ENCODE measurements at places on chromosomes 5 and 9.
A peak's percentile ranks its signal among the peaks of the same experiment; 100 is the strongest.

DNA sequence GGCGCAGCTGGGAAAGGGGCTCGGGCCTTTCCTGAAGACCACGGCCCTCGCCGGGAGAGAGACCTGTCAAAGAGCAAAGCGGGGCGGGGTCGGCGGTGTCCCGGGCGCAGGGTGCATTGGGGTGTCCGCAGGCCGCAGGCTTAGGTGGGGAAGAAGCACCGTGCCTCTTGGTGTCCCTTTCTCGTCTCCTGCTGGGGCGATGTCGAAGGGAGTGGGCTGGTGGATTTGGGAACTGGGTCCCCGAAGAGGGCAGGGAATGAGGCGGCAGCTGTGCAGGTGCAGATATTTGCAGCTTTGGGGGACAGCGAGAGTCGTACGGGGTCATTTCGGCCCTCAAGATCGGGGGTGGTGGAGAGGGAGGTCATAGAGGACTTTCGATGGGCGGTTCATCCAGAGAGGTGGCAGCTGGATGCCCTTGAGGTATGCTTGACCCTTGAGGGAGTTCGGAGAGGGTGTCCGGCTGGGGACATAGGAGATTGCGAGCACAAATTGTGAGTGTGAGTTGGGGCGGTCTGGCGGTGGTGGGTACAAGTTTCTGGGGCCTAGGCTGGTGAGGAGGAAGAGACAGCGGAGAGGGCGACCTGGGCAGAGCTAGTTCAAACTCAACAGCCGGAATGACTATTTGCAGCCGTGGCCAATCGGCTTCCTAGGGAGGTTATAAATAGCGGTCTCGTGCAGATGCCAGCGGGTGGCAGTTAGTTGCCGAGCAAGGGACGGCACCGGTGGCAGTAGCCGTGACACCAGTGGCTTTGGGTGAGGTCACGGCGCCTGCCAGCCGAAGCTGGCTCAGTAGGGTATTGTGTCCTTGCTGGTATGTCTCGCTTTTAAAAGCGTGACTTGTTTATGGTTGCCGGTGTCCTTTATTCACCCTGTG is 601 bp downstream of the NNT start:
- peak; percentile 65 for DNase-seq

DNA sequence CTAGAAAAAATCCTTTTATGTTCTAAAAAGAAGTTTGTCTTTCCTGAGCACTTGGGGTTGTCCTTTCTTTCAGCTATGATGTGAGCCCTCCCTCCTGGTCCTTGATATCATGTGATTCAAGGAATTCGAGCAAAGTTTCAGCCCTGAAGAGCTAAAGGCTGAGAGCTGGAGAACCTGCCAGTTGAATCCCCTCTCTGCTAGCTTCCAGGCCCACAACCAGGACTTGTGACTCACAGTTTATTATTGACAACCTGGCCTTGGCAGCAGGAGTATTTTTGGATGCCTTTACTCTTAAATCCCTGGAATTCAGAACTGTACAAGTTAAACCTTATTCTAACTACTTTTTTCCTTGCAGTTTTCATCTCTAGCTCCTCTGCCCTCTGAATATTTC is 182.8 kb downstream of the SPOCK1 start:
- no peak for DNase-seq

GRCh38 chr5:139402561-139403158 is 1.2 kb downstream of the SPATA24 start:
- DNase-seq, result no peak

GRCh38 chr9:89771205-89771604 is 166.4 kb downstream of the GADD45G start:
- no peak for DNase-seq

DNA sequence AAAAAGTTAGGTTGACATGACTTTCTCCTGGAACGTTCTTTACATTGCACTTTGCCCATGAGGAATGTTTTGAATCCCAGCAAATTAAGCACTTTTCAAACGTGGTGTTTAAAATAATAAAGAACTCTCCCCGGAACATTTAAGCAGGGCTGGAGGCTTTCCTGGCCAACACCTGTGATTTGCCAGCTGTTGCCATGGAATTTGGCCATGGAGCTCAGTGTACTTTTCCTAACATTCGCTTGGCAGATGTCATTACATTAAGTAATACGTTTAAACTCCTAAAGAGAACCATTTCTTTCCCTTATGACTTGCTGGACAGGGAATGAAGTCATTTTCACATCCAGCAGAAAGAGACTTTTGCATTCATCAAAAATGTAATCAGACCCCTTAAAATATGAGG is 146.1 kb downstream of the GAS1 start:
- DNase-seq, result no peak

DNA sequence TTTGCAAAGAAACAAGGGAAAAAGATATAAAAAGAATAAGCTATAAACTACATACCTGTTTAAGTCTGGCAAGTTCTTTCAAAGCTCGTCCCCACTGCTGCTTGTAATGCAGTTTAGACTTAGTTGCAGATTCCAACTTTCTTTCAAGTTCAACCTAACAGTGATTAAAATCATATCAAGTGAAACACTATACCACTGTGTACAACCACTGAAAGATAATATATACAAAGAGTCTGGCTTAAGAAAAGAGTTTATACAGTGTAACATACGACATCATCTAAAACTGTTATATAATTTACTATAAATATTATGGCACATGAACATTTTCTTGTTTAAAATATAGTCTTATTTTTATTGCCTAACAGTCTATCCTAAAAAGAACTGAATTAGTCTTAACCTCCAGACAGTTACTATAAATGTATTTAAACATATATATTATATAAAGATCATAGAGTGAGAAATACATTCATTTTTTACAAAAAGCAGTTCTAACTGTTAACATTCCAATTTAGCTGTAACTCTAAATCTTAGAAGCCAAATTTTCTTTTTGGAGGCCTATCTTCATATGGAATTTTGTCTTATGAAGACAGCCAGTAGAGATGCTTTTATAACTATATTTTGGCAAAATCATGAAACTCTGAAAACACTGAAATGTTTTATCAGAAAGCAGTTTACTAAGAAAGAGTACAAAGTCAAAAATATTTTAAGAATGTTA is 58.6 kb downstream of the CEP120 start:
- no peak for DNase-seq

GRCh38 chr9:136544548-136544963 is 1.3 kb downstream of the NOTCH1 start:
- peak; percentile 56 for DNase-seq

DNA sequence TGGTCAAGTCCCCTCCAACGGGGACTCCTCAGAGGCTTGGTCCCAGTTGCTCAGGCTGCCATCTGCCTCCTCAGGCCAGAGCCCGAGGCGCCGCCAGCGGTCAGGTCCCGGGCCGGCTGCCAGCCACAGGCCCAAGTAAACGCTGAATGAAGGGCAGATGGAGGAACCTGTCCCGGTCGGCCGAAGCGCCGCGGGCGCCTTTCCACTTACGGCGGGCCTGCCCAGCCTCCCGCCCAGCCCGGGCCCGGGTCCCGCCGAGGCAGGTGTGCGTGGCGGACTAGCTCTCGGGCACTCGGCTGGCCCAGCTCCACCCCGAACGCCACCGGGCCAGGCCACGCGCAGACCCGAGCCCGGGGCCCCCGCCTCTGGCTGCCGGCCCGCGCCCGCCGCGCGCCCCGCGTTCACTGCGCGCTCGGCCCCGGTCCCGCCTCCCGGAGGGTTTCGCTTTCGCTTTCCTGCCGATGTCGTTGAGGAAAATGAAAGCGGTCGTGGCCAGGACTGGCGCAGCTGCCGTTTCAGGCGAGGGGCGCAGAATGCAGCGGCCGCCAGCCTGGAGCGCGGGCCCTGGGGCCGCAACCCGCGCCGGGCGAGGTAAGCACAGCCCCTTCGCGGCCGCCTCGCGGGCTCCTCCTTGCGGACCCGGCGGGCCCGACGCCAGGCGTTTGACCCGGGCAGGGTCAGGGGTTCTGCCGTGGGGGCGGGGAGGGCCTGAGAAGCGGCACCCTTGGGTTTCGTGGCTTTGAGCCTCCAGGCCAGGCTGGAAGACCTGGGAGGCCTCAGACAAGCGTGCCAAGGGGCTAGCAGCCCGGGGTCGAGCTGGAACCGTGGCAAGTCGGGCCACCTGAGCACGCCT is 41.2 kb downstream of the SLC22A5 start:
- DNase-seq, result peak; percentile 76

GRCh38 chr5:178561746-178562264 is 28.4 kb downstream of the COL23A1 start:
- DNase-seq, result no peak

GRCh38 chr9:128215491-128216409 is 12.6 kb downstream of the DNM1 start:
- no peak for DNase-seq

- DNase-seq, result no peak
Observed at GRCh38 chr9:97695995-97696802, 941 bp downstream of the XPA start.

GRCh38 chr5:57687596-57687995 is 205.0 kb upstream of the ACTBL2 start:
- no peak for DNase-seq

DNA sequence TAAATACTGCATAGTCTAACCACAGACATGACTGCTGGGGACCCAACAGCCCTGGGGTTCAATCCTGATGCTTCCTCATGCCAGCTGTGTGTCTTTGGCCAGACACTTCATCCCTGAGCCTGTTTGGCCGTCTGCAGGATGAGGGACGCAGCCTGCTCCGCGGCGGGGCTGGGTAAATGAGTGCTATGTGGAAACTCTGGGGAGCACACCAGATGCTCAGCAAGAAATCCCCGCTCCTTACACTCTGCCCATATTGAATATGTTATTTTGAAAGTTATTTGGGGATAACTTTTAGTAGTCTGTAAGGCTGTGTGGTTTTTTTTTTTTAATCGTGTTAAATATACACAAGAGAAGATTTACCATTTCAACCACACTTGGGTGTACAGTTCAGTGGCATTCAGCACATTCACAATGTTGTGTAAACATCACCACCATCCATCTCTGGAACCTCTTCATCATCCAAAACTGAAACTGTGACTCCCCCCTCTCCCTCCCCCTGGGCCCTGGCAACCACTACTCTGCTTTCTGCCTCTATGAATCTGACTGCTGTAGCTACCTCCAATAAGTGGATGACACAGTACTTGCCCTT is 42.7 kb downstream of the SH3PXD2B start:
- DNase-seq, result peak; percentile 54

GRCh38 chr9:95102001-95102433 is 215.5 kb downstream of the FANCC start:
- DNase-seq, result no peak

GRCh38 chr5:42614509-42614908 is 142.1 kb upstream of the CCDC152 start:
- no peak for DNase-seq

DNA sequence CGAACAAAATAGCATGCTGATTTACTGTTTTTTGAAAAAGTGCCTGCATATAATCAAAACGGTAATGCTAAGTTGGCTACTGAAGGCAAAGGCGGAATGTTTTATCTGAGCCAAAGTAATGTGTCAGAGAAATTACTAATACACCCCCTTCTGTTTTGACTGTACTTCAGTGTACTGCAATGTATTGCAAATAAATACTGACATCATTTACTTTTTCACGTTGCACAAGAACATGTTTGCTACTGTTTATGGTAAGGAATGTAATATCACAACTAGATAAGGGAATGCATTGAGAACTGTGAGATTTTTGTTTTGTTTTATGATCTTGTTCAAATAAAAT is 813 bp upstream of the AGTPBP1 start:
- DNase-seq, result no peak

- DNase-seq, result no peak
Observed at GRCh38 chr5:43045236-43045635, 5.1 kb upstream of the ANXA2R start.

DNA sequence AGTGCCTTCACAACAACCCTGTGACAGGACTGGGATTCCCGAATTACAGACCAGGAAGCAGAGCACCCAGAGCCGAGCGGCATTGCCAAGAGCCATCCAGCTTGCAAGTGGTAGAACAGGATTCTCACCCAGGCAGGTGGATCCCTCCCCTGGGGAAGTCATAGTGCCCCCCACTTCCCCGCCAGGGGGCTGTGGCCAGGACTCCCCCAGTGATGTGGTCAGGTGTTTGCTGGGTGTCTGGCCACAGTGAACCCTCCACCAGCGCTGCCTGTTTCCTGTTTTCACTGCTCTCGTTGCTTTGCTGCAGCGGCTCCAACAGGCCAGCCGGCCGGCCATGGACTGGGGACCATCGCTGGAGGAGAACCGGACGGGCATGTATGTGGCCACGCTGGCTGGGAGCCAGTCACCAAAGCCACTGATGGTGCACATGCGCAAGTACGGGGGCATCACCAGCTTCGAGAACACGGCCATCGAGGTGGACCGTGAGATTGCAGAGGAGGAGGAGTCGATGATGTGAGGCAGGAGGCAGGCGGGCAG is 19.3 kb downstream of the SLC6A7 start:
- DNase-seq, result no peak

DNA sequence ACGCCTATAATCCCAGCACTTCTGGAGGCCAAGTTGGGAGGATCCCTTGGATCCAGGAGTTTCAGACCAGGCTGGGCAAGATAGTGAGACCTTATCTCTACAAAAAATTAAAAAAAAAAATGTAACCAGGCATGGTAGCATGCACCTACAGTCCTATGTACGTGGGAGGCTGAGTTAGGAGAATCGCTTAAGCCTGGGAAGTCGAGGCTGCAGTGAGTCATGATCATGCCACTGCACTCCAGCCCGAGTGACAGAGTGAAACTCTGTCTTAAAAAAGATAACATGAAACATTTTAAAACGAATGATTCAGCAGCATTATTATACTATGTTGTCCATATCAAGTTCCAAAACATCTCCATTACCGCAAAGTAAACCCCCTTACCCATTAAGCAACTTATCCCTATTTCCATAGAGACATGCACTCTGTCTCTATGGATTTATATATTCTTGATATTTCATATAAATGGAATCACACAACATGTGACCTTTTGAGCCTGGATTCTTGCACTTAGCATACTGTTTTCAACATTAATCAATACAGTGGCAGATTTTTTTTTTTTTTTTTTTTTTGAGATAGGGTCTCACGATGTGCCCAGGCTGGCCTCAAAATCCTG is 56.9 kb upstream of the MTMR12 start:
- DNase-seq, result no peak

DNA sequence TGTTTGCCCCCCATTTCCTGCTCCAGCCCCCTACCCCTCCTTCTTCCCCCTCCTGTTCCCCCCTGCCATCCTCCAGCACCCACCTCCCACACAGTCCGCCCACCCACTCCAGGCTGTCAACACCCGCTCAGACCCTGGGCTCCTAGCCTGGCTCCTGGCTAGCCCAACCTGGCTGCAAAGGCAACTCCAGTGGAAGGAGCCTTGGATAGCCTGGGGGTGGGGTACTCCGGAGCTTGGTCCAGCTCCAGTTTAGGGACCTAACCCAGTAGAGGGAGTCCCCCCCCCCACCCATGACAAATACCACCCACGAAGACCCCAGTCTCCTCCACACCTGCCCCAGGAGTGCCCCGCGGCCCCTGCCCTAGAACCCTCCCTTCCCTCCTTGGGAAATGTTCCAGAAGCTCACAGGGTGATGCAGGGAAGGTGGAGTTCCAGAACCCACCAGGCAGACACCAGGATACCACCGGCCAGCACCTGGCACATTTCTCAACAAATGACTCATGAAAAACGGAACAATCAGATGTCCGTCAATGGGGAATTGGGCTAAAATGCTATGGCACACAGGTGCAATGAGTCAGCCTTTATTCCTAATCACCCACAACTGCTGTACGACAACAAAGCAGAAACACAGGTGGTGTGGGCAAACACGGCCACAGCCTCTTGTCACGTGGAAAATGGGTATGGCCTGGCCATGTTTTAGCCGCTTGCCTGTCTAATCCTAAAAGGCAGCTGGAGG is 901 bp upstream of the SLC12A7 start:
- DNase-seq, result no peak
